GF-D8 (cell line): ENCODE measurements at places on chromosomes 12 and 14.

- no peak for DNase-seq
Measured at GRCh38 chr12:6469609-6470374, 685 bp downstream of the VAMP1 start.

DNA sequence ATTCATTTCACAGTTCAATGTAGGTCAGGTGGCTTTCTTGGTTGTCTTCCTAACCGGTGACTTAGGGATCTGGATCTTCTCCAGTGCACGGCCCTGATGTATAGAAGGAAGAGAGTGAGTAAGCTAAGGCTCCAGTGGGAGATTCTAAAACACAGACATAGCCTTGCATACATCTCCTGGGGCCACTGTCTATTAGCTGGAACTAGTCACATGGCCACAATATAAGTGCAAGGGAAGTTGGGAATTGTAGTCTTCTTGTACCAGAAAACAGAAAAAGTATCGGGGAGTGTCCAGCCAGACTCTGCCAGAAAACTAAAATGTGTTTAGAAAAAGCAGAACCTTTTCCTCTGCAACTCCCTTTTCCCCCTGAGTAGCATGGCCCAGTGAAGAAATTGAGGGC is 531.6 kb downstream of the VRK1 start:
- DNase-seq, result no peak

GRCh38 chr12:108842361-108842760 is 15.0 kb downstream of the SSH1 start:
- no peak for DNase-seq

- DNase-seq, result no peak
Measured at GRCh38 chr14:92392711-92393110, 69.7 kb downstream of the SLC24A4 start.

DNA sequence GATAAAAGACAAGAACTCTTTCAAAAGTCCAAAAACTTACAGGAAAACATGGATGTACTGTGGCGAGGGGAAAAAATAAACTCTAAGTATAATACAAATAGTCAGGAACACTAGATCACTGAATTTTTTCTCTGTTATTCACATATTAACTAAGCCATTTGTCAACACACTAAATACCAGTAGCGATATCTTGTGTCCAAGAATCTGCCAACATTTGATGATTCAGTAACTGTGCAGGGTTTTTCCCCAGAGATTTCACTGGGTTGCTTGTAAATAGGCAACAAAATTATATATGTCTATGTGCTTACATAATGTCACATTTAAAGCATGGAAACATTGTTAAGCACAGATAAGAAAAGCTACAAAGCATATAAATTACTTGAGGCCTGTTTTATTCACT is 205.9 kb downstream of the KIF21A start:
- no peak for DNase-seq

- no peak for DNase-seq
Measured at GRCh38 chr12:24705741-24706358, 243.1 kb downstream of the BCAT1 start.

DNA sequence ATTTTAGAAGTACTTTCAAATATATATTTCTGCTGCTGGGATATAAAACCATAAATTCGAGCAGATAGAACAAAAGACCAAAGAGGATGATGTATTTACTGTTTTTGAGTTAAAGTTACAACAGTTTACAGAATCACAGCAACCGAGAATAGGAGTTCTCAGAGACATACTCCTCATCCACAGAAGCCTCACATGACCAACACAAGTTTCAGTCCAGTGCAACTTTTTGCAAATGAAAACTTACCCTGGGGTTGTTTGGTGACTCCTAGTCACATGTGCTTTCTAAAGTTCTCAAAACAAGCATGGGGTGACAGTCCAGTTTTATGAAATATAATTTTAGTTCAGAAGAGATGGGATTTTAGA is 117.1 kb downstream of the PRKCH start:
- DNase-seq, result no peak

DNA sequence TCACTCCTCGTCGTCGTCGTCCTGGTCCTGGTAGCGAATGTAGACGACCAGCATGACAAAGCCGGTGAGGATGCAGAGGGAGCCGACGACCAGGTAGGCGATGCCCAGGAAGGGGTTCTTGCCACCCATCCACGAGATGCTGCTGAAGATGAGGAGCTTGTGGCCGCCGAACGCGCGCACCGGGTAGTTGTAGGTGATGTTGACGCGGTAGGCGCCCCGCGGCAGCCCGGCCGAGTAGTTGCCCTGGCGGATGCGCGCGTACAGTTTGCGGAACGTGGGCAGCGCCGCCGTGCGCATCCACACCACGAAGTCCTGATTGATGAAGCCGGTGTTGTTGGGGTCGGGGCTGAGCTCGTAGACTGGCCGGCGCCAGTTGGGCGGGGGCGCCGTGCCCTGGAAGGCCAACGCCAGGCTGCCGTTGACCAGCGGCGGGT is 1.0 kb downstream of the TMEM30B start:
- no peak for DNase-seq

DNA sequence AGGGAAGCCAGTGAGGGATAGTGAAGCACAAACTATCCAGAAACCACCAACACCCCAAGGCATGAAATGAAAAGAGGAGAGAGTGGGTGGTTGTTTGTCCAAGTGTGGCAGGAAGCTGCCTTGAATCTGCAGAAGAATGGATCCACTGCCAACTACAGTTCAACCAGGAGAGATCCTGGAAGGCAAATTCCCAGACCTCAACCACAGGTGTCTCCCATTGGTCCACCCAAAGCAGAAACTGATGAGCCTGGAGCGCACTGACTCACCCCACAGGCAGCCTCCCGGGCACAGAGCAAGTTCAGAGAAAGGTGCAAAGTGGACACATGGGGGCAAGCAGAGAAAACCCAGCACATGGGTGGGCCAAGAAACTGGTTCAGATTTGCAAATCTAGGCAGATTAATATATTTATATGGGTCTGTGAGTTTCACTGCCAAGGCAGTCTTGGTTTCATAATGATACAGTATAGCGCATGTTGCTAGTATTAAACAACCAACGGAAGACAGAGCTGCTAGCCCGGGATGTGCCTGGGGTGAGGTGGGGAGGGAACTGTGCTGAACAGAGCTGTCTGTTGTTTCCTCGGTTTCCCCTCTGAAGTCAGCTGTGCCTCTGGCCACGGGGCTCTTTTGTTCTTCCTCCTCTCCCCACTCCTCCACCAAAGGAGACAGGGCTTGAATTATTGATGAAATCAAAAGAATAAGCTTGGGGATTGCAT is 416.2 kb upstream of the CCDC196 start:
- DNase-seq, result no peak

DNA sequence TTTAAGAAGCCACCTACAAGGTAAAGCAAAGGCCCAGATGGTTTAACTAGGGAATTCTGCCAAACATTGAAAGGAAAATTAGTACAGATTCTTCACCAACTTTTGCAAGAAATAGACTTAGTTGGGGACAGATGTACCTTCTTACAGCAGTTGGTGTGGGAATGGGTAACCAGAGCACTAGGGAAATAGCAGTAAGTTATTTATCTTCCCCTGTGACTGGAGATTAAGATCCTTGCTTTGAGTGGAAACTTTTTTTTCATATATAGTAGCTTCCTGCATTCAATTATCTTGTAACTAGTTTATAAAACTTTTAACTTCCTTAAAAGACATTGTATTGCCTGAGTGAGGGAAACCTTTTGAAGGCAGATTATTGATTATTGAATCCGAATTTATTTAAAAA is 44.2 kb downstream of the ARID2 start:
- peak; percentile 29 for DNase-seq

GRCh38 chr12:87413784-87414183 is 615.4 kb downstream of the C12orf50 start:
- DNase-seq, result no peak

DNA sequence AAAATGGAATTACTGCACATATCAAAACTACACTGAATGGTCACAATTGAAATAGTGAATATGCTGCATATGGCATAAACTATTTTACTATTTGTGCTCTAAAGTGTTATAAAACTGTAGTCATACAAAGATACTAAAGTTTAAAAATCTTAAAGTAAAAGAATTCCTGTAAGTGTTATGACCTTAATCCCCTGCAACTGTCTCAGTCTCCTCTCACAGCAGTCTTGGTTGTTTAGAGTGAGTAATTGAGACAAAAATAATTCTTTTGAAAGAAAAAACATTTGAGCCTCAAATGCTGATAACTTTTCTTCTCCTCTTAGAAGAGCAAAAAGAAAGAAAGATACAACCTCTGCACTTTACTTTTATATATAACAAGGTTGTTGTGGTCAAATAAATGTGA is 99.9 kb downstream of the SYT1 start:
- DNase-seq, result no peak

GRCh38 chr14:49939884-49940510 is 47.1 kb downstream of the ARF6 start:
- DNase-seq, result no peak

GRCh38 chr12:51103977-51104376 is 20.6 kb upstream of the CSRNP2 start:
- no peak for DNase-seq

GRCh38 chr14:75247286-75247922 is 31.2 kb upstream of the FOS start:
- DNase-seq, result no peak

DNA sequence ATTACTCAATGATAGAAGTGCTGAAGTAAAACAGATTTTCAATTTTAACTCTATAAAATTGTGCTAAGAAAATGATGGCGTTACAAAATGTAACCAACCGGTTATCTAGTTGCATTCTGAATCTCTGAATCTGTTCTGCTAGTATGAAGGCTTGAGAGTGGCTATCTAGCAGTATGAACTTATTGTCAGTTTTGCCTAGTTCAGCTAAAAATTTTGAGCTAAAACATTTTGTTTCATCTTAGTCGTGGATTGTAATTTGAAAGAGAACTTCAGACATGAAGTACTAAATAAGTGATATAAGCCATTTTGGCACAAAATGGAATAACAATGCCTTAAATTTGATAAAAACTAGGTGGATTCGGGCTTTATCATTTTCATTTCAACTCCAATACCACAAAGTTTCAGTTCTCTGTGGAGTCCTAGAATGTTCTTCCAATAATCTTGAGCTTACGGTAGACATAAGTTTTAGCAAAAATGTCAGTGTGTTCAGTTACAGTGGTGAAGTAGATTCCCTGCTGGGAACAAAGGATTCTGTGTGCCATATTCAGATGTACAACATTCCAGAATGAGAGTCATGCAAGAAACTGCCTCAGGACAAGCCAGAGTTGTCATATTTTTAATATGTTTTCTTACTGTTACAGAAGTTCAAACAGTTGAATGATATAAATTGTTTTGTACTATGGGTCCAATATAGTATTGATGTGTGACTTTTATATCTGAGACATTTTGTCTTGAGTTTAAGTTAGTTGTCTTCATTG is 28.1 kb downstream of the ATP6V1D start:
- DNase-seq, result no peak

DNA sequence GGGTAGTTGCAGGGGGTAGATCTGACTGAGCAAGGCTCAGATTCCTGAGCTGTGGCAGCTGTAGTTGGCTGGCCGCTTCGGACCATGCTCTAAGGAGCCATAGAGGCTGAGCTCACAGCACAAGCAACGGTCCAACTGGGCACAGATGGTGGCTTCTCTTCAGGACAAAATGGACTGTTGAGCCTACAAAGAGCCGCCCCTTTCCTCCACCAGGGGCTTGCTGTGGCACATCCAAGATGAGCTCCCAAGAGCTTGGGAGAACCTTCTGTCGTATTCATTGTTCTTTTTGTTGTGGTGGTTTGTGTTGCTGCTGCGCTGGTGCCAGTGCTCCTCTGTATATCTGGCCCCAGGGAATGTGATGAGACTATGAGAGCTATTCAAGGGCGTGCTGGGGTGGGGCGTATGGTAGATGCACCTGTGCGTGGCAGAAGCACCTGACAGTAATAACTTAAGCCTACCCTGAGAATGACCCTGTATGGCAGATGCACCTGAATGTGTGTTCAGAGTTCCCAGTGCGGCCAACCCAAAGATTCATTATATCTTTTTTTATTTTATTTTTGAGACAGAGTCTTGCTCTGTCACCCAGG is 17.8 kb upstream of the LGALS3 start:
- DNase-seq, result no peak

- no peak for DNase-seq
Measured at GRCh38 chr12:48936379-48936979, 11.2 kb upstream of the FKBP11 start.

DNA sequence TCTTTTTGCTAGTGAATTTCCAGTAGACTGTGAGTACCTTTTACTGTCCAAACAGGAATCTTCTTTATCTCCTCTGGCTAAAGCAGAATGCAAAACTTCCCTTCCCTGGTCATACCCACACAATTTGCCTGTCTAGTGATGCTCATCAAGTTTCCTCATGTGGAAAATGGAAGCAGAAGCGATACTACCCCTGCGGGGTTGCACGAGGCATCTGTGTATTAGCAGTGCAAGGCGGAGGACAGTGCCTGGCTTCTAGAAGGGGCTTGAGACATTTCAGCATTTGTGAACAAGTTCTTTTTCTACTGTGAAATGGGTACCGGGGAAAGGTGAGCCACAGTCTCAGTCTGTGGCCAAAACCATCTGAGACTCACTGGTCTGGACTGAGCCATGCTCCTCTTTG is 340.9 kb downstream of the AACS start:
- DNase-seq, result no peak

DNA sequence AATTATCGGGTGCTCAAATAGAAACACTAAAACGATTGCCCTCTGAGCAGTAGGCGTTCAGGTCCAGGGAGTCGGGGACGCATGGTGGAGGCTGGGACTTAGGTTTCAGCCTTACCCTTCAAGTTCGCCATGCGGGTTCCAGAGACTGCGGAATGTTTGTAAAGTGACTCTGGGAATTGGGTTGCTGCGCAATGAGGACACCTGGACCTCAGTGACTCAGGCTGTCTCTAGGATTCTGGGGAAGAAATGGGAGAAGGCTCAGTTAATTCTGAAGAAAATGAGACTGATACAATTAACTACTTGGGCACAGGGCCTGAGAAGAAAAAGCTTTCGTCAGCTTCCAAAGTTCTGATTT is 1.1 kb downstream of the LGALS3 start:
- DNase-seq, result no peak

DNA sequence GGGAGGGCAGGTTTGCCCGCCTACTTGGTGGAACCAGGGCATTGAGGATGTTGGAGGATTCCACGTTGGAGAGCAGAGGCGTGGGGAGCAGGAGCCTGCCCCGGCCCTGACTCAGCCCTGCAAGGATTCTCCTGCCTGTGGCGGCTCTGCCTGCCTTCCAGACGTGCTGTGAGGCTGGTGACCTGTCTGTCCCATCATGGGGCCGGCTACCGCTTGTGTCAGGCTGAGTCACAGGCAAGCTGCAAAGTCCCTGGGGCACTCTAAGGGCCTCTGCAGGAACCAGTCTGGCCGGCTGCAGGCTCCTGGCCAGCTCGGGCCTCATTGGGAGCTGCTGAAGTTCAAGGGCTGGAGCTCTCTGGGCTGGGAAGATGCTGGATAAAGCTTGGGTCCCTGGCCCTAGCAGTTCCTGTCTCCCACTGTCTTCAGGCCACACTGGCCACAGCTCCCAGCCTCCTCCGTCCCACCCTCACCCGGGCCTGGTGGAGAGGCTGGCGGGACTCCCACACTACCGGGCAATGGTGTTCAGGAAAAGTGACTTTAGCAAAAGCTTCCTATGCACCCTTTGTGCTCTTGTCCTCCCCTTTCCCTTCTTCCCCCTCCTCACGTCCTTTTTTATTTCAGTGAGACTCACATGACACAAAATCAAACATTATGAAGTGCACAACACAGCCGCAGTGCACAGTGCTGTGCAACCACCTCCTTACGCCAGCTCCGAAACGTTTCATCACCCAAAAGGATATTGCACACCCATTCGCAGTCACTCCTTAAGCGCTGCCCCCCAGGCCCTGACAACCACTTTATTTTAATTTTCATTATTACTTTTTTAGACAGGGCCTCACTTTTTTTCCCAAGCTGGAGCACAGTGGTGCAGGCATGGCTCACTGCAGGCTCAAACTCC is 22.0 kb upstream of the ULK1 start:
- peak; percentile 85 for DNase-seq
